NCI-H460 (cell line): ENCODE measurements at places on chromosomes 7 and 10.

DNA sequence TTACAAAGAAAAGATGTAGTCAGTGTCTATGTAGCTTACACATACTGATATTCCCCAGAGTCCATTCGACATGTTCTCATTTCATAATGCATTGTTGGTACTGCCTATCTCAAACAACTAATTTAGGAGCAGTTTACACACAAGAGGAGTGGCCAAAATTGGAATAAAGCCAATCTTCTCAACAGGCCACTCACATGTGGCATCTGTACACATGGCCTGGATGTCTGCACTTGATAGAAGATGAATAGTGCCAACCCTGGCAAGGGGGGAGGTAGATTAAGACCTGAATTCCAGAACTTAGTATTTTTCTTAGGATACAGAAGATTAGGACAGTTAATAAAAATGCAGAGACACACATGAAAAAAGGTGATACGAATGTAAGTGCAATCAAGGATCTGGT, 125.3 kb upstream of the STARD3NL start:
- no peak for DNase-seq

DNA sequence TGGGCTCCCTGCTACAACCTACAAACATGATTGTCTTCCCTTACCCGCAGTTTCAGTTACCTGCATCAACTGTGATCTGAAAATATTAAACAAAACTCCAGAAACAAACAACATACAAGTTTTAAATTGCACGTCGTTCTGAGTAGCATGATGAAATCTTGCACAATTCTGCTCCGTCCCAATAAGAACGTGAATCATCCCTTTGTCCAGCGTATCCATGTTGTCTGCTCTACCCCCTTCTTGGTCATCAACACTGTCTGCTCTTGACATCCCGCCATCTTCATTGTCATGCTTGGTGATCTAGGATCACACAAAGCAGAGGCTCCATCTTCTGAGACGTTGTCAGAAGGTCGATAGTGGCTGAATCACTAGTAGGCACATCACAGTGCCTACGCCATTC, 53.9 kb downstream of the ACADSB start:
- DNase-seq: no peak

DNA sequence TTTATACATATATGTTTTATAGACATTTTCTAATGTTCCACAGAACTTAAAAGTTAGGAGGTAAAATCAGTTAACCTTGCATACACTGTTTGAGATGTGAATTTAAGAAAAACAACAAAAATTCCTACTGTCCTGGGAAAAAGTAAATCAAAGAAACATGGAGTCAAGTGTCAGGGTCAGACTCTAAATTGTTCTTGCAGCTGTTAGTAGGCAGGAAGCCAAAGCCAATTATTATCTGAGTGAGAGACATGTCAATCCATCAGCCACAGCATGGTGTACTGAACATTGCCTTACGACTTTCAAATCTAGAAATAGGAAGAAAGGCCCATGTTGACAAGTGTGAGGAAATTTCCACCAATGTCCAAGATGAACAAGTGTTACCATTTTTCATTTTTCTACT, 461.2 kb upstream of the MBL2 start:
- no peak for DNase-seq

GRCh38 chr10:16425449-16425848, 11.4 kb upstream of the PTER start:
- no peak for DNase-seq

DNA sequence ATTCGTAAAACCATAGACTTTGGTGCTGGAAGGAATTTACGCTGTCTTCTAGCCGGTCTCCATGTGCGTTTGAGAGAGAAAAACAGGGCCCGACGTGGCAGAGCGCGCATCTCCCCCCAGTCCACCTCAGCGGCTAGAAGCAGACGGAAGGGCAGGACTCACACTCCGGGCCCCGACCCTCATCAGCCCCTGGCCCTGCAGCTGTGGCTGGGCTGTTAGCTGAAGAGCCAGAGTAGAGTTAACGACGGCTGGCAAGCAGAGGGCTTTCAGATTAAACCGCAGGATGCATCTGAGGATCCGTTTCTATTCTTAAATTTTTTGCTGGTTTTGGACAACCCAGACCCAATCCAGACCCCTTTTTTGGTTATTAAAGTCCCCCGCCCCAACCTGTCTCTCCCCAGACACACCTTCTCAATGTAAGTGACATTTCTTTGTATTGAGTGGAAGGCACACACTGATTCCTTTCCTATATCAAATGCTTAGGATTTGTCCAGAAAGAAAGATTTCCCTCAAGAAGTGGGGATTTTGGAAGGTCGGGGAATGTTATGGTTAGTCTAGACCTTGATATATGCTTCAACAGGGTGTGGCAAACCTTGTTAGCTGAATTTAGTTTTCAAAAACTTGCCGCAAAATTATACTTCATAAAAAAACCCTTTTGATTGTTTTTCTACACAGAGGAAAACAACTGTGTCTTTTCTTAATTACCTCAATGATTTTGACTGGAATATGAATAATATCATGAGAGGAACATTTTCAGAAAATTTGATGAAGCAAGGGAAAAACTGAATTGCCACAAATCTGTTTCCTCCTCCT, 1.7 kb upstream of the TBX20 start:
- DNase-seq: no peak

GRCh38 chr7:4084271-4084670, 597.8 kb upstream of the FOXK1 start:
- DNase-seq: no peak

- DNase-seq: no peak
Measured at GRCh38 chr7:27839099-27839498, 99.1 kb downstream of the TAX1BP1 start.

GRCh38 chr7:23093546-23093945, 12.0 kb upstream of the KLHL7 start:
- DNase-seq: no peak

GRCh38 chr10:101619983-101620382, 31.9 kb downstream of the DPCD start:
- DNase-seq: no peak

DNA sequence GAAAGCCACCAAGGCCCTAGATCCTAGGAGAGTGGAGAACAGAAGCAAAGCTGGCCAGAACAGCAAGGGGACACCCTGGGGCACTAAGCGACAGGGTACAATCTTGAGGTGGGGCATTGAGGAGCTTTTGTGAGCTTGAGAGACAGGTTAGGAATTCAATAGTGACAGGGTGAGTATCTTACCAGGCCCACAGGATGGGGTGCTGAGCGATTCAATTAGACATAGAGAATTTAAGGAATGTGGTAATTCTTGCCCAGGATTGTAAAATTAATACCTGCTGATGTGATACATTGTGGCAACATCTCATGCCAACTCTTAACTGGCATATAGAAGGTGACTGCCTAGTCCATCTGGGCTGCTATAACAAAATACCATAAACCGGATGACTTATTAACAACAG, 14.0 kb downstream of the RBP3 start:
- DNase-seq: no peak

DNA sequence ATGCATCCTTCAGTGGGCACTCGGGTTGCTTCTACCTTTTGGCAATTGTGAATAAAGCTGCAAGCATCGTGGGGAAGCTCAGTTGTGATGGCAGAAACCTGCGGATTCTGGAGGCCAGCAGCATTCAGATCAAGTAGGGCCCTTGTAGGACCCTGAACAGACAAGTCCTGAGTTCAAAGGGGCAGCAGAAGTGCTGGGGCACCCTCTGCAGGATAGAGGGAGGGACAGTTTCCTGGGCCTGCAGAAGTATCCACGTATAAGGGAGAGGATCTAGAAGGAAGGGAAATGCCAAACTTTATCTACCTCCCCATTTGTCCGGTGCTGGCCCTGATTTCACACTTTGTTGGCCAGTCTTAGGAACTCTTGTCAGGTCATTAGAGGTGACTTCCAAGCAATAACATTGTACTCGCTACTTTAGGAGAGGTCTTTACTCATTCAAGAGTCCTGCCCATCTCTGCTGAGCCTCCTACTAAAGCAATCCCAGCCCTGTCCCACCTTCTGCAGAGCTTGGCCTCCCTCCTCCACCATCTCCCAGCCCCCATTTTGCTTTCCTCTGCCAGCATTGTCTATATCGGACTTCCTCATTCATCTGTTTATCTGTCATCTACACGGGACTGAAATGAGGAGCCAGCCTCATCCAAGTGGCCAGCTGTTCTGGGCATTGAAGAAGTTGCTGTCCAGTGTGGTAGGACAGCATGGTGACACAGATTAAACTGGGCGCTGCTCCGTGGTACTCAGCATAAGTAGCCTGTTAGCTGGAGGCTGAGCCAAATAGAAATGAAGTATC, 26.6 kb upstream of the R3HCC1L start:
- DNase-seq: no peak

GRCh38 chr7:38558761-38559345, 72.3 kb downstream of the AMPH start:
- no peak for DNase-seq

- DNase-seq: no peak
Measured at GRCh38 chr10:20936396-20936795, 39.3 kb upstream of the NEBL start.

DNA sequence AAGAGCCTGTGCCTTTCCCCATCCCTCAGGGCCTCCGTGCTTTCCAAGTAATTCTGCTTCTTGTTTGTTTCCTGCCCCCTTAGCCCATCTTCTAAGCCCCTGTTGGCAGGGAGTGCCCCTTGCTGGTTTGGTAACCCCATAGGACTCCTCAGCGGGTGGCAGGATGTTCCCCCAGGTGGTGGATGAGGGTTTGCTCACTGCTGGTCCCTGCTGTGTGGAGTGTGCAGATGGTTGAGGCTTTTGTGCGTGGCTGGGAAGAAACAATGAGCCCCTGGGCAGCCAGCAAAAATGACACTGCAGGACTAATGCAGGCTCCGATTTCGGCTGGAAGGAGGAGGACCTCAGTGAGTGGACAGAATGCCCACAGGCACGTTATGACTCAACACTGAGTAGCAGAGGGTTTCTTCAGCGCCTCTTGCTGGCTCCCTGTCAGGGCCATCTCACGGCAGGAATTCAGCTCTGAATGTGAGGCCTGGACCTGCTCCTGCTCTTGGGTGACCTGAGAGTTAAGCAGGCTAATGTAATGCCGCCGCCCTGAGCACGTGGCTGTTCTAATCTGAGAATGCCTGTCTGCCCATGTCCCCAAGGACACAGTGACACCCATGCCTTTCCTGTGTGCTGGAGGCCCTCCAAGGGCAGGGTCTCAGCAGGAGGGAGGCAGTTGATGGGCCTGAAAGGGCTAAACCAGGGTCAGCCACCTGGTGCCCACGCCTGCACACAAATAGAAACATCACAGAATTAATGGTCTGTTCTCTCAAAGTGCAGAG, 16.6 kb downstream of the BAG3 start:
- DNase-seq: peak; percentile 80

- no peak for DNase-seq
Measured at GRCh38 chr10:22655312-22655981, 58.9 kb downstream of the PIP4K2A start.

DNA sequence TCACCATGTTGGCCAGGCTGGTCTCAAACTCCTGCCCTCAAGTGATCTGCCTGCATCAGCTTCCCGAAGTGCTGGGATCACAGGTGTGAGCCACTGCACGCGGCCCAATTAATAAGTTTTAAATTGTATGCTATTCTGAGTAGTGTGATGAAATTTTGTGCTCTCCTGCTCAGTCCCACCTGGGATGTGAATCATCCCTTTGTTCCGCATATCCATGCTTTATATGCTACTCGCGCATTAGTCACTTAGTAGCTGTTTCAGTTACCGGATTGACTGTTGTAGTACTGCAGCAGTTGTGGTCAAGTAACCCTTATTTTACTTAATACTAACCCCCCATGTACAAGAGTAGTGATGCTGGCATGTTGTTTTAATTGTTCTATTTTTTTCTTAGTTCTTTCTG, 47.3 kb upstream of the OIT3 start:
- no peak for DNase-seq

DNA sequence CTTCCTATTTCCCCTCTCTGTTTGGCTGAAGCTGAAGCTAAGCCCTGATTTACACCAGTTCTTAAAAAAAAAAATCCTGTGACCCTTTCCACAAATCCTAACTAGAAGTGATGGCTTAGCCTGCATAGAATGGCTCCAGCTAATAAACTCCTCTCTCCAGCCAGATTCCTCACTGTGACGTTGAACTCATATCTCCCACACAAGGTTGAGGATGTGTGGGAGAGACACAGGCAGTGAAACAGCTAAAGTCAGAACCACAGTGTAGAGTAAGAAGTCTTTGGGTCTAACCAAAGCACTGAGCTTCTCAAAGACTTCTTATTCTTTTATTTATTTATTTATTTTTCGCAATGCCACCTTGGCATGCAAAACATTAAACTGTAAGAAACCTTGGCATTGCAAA, 268.3 kb downstream of the SNX13 start:
- DNase-seq: no peak

GRCh38 chr7:29274146-29275017, 79.8 kb downstream of the CHN2 start:
- no peak for DNase-seq

GRCh38 chr7:66921918-66922486, 977 bp downstream of the TMEM248 start:
- DNase-seq: no peak

DNA sequence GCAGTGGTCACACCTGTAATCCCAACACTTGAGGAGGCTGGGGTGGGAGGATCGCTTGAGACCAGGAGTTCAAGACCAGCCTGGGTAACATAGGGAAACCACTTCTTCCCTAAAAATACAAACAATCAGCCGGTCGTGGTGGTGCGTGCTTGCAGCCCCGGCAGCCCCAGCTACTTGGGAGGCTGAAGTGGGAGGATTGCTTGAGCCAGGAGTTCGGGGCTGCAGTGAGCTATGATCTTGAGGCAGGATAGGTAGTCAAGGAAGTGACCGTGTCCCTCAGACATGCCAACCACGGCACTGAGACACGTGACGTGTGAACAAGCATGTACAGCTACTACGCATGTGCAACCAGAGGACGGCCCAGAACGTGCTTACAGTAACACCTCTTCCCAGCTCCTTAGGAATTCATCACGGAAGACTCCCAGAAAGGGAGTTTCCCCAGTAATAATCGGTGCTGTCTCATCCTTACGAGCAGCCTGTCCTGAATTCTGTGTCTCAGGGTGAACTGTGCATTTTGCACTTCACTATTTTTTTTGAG, 5.3 kb downstream of the GUSB start:
- no peak for DNase-seq

- DNase-seq: no peak
Measured at GRCh38 chr7:43747328-43748105, 11.0 kb upstream of the BLVRA start.

GRCh38 chr10:124025152-124025551, 68.2 kb downstream of the CHST15 start:
- DNase-seq: no peak

DNA sequence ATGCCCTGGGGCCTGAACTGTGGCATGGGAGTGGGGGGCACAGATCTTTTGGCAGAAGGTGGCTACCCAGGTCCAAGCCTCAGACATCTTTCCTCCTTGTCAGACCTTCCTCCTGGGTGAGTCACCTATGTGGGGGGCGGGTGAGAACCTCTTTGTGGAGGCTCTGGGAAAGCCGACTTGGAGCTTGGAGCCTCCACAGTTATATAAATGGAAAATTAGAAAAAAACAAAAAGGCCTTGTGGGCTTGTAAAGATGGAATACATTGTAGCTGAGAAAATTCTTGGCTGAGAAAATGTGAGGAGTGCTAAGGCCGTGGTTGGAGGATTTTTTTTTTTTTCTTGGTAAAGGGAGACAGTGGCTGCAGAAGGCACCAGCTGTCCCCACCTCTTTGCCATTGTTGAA, 292.5 kb downstream of the CCDC3 start:
- no peak for DNase-seq

- DNase-seq: no peak
Measured at GRCh38 chr7:93843260-93843659, 47.3 kb downstream of the TFPI2 start.
